ENCODE measurements at places on chromosomes 16 and 17.

- DNase-seq: no peak
Measured at GRCh38 chr16:3748307-3748706, 31.0 kb upstream of the TRAP1 start.

DNA sequence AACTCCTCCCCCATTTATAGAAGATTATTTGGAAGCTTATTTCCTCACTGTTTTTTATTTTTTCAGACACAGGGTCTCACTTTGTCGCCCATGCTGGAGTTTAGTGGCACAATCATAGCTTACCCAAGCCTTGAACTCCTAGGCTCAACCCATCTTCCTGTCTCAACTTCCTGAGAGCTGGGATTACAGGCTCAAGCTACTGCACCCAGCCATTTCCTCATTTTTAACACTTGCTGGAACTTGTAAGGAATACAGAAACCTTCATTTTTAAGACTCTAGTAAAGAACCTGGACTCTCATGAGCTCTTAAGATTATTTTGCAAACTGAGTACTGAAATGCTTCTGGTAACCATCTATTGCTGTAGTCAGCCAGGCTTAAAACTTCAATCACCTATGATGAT is 29.9 kb downstream of the KANSL1 start:
- no peak for DNase-seq

DNA sequence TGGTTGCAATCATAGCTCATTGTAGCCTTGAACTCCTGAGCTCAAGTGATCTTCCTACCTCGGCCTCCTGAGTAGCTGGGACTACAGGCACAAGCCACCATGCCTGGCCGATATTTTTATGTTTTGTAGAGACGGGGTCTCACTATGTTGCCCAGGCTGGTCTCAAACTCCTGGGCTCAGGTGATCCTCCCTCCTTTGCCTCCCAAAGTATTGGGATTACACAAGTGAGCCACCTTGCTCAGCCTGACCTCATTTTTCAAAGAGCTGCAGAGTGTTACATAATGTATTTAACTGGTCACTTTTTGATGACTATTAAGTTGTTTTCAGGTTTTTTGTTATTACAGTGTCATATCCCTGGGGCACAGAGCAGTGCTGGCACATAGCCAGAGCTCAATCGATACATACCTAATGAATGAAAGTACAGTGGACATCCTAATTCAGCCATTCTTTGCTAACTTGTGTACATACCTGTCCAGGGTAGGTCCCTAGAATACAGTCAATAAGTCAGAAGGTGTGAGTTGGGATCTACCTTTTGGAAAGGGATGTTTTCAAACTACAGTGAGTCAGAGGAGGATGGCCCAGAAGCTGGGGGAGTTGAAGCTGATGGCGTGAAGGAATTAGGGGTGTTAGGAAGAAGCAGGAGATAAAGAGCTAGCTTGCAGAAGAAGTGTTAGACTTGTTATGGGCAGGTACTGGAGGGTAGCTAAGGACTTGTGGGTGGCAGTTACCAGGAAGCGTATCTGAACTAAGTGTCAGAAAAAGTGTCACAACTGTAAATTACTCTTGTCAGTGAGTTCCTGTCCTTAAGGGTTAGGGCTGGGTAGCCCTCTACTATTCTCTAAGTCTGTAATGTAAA is 20.1 kb upstream of the CYLD start:
- DNase-seq: no peak

GRCh38 chr17:44927696-44928095 is 12.4 kb upstream of the GFAP start:
- no peak for DNase-seq

DNA sequence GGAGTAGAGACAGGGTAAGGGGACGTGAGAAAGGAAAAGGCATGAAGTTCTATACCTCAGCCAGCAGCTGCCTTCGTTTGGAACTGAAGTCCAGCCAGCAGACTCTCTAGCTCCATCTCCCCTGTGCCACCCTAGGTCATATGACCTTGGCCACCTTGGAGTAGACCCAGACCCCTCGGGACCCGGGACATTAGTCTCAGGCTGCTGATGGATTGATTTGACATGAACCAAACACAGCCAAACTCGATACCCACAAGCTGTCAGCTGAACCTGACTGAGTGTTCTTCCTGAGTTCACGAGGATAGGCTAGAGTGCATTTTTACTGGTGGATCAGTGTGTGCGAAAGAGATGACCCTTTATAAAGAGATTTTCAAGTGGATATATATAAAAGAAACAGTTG is 68.5 kb downstream of the YPEL2 start:
- no peak for DNase-seq

DNA sequence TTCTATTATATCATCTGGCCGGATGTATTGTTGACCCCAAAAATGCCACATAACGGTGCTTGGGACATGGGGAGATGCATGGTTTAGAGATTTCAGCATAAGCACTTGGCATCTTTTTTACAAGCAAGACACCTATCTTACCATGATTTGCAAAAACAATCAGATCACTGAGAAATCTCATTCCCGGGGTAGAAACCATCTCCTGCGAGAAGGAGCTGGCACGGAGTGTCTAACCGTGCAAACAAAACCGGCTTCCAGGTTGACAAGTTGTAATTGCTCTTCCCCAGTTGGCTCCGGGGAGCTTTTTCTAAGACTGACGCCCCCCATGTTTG is 1.0 kb downstream of the SLC16A6 start:
- DNase-seq: no peak

- DNase-seq: no peak
Measured at GRCh38 chr17:70184770-70185169, 15.4 kb downstream of the KCNJ2 start.

GRCh38 chr16:70715055-70715858 is 29.4 kb upstream of the MTSS2 start:
- DNase-seq: no peak

- DNase-seq: no peak
Measured at GRCh38 chr17:27840688-27841087, 40.4 kb upstream of the NOS2 start.
